ENCODE measurements at places on chromosomes 3 and 15.

DNA sequence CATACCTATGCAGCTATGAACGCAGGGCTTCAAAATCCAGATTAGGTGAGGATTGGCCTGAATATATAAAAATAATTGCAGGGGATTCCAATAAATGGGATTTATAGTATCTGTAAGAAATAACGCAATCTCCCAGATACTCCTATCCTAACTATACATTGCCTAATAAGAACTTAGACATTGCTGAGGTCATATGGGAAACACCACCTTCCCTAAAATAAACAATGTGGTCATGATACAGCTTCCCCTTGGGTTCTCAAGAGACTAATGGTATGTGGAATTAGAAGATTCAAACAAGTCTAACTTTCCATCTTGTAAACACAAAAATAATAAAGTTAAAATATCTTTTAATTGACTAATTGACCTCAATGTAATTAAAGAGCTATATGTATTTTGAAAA is 28.2 kb downstream of the UBE3A start:
- no peak for DNase-seq

- DNase-seq, result no peak
Observed at GRCh38 chr15:57505056-57505715, 86.5 kb upstream of the MYZAP start.

DNA sequence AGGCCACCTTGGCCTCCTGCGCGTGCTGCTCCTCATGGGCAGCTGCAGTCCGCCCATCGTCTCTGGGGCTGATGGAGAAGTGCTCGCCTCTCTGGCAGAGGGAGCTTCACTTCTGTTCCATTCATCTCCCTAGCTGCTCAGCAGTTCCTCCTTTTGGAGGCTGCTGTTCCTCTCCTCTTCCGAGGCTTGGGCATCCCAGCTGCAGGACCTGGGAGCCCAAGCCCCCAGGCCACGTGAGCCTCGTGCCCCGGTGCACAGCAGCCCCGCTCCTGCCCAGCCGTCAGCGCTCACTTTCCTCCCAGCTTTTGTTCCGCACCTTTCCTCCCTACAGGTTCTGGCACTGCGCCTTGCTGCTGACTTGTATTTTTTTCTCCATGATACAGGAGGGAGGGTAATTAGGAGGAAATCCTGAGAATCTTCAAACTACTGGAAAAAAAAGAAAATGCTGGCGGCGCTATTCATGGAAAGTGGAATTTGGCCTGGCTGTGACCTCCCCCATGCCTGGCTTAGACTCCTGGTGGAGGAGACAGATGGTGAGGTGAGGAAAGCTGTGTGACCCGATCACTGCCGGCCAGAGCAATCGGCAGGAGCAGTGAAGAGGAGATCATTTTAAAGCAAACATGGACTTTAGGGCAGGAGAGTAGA is 210.1 kb downstream of the CHST2 start:
- no peak for DNase-seq

DNA sequence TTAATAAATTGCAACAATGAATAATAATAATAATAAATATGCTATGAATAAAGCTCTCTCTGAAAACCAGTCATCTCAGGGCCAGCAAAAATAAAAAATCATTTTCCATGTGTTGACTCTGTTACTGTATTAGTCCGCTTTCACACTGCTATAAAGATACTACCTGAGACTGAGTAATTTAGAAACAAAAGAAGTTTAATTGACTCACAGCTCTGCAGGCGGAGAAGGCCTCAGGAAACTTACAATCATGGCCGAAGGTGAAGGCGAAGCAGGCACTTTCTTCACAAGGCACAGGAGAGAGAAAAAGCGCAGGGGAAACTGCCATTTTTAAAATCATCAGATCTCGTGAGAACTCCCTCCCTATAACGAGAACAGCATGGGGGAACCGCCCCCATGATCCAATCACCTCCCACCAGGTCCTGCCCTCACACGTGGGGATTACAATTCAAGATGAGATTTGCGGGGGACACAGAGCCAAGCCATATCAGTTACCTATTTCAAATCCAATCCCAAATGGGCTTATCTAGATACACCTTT is 224.1 kb downstream of the IGSF11 start:
- DNase-seq, result no peak

GRCh38 chr15:52360229-52361203 is 64.9 kb upstream of the MYO5C start:
- no peak for DNase-seq

DNA sequence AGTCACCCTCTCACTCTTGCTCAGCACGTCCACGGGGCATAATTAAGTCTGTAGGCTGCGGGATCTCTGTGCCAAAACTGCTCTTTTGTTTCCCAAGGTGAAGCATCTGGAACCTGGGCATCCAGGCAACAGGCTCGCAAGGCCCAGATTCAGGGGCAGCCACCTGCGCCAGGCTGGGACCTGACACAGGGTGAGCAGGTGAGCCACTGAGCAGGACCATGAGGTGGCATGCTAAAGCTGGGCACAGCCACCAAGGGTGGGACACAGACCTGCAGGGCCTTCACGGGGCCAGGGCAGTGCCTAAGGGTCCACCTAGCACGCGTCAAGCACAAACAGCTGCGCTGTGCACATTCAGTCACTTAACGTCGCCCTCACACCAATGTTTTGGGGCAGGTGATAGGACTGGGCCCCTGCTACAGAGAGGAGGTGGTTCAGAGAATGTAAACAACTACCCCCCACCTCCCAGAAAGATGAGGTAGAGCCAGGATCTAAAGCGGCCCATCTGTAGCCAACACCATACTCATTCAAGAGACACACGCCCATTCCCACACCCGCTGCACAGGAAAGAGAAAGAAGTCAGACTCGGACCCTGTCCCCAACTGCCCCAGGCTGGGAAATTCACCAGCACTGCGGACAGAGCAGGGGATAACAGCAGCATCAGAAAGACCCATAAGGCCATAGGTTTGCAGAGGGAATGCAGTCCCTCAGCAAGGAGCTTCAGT is 16.3 kb downstream of the XXYLT1 start:
- no peak for DNase-seq

GRCh38 chr15:60093273-60094067 is 89.4 kb downstream of the FOXB1 start:
- DNase-seq, result no peak

GRCh38 chr3:59862686-59863085 is 812.9 kb upstream of the CFAP20DC start:
- DNase-seq, result no peak

GRCh38 chr15:67838789-67839332 is 984 bp downstream of the RNU6-1 start:
- peak; percentile 41 for DNase-seq

GRCh38 chr3:107432646-107433045 is 55.4 kb downstream of the CCDC54 start:
- no peak for DNase-seq

DNA sequence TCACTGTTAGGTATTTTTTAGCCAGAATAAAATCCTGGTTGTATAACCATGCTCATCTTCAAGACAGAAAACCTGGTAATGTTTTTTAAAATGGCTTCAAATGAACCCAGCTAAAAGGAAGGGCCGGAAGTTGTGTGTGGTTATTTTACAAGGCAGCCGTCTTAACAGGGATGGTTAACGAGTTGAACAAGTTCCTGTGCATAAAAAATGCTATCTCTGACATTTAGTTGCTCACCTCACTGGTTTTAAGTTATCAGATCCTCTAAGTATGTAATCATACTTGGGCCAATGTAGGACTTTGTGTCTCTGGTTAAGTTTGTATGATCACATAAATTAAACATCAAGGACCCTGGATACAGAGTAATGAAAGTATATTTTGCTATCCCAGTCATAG is 2.1 kb downstream of the ATP11B start:
- no peak for DNase-seq

DNA sequence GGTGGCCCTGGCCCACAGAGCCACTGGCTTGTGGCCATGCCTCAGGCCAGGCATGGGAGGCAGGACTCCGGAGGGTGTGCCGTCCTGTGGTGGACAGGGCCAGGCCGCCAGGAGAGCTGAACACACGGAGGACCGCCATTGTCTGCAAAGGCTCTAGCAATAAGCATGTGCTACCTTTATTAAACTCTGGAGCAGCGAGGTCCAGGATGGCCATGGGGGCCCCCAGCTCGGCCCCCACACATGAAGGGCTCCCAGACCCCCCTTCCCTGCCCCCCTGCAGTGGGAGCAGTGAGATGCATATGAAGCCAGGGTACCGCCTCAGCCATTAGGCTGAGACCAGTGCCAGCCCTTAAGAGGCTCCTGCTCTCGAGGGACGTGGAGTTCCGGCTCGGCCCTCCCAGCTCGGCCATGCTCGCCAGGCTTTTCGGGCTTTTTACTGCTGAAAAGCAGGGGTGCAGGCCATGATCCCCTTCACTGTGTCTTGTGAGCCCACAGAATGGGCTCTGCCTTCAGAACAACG is 2.7 kb downstream of the AMIGO3 start:
- DNase-seq, result no peak

DNA sequence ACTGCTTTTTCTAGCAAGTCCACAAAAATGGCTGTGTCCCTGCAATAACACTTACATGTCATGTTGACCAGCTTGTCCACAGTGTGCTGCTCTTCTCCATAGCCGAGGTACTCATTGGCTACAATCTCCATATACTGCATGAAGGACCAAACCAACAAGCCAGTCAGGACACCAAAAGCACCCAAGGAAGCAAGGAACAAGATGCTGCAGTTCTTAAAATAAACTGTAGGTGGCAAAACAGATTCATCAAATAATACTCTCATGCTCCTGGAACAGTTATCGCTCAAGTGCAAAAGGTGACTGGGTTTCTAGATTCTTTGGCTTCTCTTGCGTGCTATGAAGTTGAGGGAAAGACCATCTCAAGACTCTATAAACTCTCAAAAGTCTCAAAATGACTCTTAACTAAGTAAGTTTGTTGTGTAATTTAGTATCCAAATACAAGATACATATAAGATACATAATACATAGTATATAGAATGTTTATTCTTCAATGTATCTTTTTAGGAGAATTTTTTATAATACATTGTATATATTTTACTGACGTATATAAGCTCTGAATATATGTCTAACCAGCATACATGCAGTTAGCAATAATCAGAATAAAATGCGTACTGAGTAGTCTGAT is 57.0 kb downstream of the NEK10 start:
- no peak for DNase-seq

- DNase-seq, result no peak
Observed at GRCh38 chr3:5181469-5182141, 5.9 kb upstream of the EDEM1 start.

DNA sequence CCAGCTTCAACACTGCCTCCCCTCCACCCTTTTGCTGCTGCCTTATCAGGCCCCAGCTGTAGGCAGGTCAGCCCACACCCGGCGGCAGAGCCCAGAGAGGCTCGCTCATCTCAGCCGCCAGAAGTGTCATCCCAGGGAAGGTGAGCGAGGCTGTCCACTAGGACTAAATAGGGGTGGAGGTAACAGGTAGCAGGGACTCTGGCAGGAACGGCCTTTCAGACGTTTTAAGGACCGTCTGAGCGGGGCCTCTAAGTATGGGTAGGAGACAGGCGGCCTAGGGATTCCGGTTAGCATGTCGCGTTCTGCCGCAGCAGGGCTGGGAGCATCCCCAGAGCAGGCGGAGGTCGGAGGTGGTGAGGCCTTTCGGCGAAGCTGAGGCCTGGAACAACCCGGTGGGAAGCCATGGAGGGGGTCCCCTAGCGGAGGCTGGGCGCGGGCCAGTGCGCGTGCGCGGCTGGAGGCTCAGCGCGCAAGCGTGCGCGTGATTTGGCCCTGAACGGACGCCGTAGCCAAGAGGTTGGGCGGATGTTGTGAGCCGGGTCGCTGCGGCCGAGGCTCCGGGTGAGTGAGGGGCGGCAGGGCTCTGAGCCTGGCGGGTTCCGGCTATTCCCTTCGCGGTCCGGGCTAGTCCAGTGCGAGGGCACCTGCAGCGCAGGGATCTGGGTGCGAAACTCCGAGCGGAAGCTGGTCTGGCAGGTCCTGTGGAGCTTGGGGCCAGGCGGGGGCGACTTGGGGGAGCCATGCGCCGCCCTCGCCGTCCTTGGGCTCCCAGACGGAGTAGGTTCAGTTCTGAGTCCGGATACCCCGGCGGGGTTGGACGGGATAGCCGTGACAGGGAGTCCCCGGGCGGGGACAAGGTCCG is at the start of the genes MST1 and RNF123:
MST1 (minus strand) TSS at position 429 of the 862 bp plus-strand sequence. CDS start 783 bp downstream, outside the sequence.
RNF123 (plus strand) TSS at position 512 of the 862 bp plus-strand sequence. CDS start 1,609 bp downstream, outside the sequence.
- no peak for DNase-seq

DNA sequence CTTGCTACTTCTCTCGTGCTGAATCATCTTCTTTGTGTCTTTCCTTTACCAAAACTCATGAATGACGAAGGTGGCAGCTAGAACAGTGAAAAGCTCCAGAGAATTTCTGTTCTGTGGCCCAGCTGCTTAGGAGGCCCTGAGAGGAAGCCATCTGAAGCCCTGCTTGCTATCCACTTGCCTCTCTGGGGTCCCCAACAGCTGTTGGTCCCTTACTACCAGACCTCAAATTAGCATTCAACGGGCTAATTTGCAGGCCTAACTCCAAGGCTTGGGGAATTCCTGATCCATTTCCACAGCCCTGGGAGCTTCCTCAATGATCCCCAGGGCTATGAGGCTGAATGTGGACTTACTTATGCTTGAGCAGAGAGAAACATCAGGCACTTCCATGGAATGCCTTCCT is 37.5 kb upstream of the FSTL1 start:
- DNase-seq, result no peak

DNA sequence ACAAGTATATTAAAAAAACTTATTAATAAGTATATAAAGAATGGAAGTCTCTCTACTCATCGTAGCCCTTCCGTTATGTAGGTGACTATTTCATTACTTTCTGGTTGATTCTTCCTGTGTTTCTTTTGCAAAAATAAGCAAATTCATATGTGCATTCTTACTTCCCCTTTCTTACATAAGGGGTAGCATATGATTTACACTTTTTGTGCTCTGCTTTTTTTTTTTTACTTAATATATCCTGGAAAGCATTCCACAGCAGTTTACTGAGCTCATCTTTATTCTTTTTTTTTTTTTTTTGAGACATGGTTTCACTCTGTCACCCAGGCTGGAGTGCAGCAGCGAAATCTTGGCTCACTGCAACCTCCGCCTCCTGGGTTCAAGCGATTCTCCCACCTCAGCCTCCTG is 12.9 kb downstream of the SCAMP5 start:
- no peak for DNase-seq

GRCh38 chr3:88703501-88704059 is 403.8 kb upstream of the EPHA3 start:
- DNase-seq, result no peak

- DNase-seq, result no peak
Observed at GRCh38 chr3:31223278-31223677, 309.4 kb upstream of the STT3B start.

DNA sequence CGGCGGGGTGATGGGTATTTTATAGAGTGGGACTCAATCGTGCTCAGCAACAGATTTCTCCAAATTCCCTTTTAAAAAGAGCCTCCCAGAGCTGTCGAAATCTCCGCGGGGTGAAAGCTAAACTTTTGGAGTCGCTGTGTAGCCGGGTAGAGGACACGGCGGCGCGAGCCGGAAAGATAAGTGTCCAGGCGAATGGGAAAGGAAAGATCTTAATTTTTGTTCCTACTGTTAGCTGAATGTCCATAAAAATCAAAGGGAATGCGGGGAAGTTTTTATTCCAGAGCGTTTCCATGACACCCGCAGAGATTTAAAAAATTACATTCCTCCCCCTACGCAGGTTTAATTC is 9.1 kb downstream of the EOMES start:
- no peak for DNase-seq

DNA sequence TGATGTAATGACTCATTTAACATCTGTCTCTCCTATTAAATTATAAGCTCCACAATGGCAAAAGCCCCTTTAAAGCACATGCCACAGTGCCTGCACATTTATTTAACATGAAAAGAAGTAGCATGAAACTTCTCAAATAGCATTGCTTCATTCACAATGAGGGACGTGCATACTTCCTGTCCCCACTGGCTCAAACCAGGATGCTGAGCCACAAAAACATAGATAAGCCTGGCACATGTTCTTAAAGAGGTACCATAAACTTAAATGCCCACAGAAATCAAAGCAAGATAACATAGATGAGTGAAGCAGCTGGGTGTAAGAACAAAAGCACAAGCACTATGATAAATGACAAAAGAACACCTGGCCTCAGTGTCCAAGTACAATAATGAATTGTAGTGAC is 3.8 kb downstream of the TP53BP1 start:
- DNase-seq, result no peak
